HCEC 1CT (cell line): ENCODE measurements at places on chromosomes 3 and 15.

- DNase-seq = no peak
These were observed 87.0 kb downstream of the GMPS start for GRCh38 chr3:155957412-155957880.

DNA sequence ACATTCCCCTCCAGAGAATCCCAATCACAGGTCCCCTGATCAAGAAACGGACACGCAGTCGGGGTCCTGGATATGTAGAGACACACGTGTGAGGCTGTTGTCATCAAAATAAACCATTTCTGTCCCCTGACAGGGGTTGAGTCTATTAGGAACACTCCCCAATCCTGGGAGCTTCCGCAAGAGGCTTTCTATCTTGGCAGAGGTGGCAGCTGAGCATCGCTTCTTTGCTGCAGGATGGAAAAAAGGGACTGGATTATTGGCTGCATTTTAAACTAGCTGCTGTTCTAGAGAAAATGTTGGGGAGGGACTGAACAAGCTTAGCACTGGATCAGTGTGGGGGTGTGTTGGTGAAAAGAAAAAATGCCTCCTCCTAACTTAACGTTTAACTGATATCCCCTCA, 2.5 kb upstream of the CNTN4 start:
- no peak for DNase-seq

GRCh38 chr3:30620402-30621360, 14.3 kb downstream of the TGFBR2 start:
- no peak for DNase-seq

DNA sequence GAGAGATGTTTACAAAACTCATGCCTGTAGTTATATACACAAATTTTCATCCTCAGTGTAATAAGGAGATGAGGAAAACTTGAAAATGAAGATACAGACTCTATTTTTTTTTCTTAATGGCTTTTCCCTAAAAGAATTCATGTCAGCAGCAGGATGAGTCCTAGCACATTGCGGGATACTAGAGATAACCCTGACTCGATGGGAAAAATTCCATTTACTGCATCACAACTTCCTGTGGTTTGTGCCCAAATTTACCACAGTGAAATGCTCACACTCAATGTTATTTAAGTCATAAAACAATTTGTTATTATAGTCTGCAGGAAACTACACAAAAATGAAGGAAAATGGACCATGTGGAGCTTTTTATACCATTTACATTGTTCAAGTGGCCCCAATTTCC, 581.9 kb upstream of the ZNF717 start:
- peak; percentile 75 for DNase-seq

GRCh38 chr15:32843219-32843815, 125.5 kb downstream of the GREM1 start:
- DNase-seq = peak; percentile 88

DNA sequence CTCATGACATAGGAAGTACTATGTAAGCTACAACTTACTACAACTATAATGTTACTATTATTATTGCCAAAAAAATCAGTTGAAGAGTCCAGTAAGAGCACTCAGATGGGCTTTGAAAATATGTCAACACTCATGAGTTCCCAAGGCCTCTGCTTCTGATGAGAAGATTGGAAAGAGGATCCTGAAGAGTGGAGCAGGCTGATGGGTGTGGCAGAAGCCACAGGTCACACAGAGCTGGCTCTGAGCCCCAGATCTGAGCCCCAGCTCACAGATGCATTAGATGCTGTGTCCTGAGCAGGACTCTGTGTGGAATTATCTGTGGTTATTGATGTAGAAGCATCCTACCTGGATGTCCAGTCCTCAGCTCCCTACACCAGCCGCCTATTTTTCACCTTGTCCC, 65.6 kb downstream of the SPSB4 start:
- DNase-seq = no peak

DNA sequence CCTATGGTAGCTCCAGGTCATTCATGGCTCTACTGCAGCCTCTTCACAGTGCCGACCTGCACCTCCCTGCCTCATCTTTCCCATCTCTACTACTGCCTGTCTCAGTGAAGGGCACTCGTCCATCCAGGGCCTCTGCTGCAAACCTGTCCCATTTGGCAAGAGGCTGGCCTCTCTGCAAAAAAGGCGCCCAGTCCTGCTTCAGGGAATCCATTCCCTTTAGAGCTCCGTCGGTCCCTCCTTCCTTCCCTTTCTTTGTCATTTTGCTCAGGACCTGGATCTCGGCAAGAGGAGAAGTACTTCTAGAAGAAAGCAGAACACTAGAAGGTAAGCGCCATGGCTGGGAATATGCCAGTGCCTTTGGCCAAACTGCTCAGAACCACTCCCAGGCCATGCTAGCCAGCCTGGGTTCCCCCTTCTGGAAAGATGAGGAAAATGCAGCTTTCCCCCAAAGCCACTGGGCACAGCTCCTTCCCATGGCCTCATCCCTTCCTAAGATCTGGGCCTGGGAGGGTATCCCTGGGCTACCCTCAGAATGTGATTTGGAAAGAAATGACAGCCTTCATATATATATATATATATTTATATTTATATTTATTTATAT, 6.4 kb upstream of the ISL2 start:
- peak; percentile 54 for DNase-seq

DNA sequence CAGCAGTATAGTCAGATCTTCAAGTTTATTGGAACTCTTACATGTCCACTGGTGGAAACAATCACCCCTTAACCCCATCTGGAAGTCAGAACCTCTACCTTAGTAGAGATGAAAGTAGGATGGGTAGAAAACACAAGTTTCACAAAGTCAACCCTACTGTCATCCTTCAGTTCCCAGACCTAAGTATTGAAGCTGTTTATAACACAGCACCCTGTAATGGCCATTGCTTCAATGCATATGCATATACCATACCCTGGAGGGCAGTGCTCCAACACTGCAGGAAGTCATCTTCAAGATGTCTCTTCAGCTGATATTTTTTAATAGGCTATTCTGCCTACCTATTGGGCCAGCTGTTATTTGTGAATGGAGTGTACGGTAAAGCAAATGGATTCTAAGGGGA, 241.3 kb downstream of the UBE2E2 start:
- DNase-seq = no peak

DNA sequence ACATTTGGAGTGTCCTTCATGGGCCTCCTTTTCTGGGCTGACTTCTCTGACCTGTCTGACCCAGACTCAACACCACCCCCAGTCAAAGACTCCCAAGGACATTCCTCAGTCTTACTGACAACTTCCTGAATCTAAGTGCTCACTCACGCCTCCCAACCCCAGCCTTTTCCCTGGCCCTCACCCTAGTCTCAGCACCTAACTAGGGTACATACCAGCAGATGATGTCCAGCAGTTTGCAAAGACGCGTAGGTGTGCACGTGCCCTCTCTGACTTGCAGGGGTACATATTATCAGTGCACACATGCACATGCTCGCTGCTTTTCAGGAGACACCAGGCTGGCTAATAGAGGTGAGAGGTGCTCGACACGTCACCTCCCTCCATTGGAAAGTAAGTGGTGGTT, 38.7 kb upstream of the SLCO2A1 start:
- DNase-seq = no peak

GRCh38 chr3:38031022-38031994, 1.9 kb upstream of the PLCD1 start:
- DNase-seq = peak; percentile 8

- DNase-seq = no peak
These were observed 31.1 kb upstream of the BLOC1S6 start for GRCh38 chr15:45555934-45556608.

GRCh38 chr3:28050885-28051284, 190.5 kb upstream of the CMC1 start:
- DNase-seq = peak; percentile 90

GRCh38 chr3:172904711-172905373, 154.3 kb downstream of the ECT2 start:
- peak; percentile 5 for DNase-seq

GRCh38 chr3:156750191-156750873, 75.8 kb upstream of the LEKR1 start:
- no peak for DNase-seq

DNA sequence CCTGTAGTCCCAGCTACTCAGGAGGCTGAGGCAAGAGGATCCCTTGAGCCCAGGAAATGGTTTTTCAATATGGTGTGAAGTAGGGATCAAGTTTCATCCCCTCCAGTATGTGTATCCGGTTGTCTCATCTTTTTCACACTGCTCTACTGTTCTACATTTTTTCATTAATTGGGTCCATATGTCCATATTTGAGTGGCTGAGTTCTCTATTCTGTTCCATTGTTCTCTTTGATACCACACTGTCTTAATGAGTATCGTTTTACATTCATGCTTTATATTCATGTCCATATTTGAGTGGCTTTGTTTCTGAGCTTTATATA, 81.6 kb upstream of the LRRFIP2 start:
- peak; percentile 27 for DNase-seq

GRCh38 chr3:112500621-112501020, 1.3 kb upstream of the BTLA start:
- DNase-seq = no peak

DNA sequence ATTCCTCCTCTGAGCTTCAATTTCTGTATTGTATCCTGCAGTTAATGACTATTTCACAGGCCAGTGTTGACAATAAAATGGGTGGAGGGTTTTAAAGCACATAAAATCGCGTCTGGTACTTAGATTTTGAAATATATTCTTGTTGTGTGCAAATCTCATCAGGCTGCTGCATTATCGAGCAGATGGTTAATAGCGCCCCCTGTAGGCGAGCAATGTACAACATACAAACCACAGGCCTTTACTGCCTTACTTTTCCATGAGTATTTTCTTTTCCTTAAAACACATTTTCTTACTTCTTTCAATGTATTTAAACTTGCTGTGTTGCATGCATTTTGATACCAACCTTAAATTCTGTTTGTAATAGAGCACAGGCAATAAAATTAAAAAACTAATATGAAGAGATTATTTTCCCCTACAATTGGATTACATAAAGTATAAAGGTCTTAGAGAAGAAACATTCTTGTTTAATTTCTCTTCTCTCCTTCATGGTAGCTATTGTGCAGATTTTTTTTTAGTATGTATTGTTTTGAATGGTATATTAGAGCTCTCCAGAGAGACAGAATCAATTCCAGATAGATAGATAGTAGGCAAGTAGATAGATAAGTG, 608.4 kb downstream of the CADM2 start:
- DNase-seq = no peak

DNA sequence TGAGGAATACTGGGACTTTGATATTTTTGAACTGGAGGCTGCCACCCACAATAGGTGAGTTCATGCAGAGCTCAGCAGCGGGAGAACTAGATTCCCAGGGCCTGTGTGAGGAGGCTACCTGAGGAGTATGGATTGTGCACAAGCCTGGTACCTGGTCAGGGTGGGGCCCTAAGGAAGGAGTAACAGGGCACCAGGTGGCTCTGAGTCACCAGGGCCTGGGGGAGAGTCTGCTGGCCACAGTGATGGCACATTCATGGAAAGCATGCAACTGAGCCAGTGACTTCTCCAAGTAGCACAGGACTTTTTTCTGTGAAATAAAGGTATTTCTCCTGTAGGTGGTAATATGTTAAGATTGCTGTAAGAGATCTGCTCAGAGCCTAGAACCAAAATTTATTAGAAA, 134.4 kb downstream of the PDE8A start:
- DNase-seq = no peak

GRCh38 chr15:88571852-88572259, 25.4 kb upstream of the DET1 start:
- DNase-seq = no peak

DNA sequence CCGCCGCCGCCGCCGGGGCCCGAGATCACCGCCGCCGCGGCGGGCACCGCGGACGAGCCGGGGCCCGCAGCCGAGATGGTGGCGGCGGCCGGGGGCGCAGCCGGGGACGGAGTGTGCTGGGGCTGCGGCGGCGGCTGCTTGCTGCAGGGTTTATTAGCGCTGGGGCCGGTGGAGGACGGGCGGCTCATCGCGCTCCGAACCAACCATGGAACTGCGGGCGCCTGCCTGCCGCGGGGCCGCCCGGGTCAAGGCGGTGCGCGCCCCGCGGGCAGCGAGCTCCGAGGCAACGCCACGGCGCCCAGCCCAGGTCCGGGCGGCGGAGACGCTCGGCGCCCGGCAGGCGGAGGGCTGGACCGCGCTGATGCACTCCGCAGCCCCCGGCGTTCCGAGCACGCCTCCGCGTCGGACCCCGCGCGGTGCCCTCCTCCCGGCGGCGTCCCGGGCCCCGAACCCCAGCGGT, 277 bp downstream of the SIAH2 start:
- DNase-seq = no peak

DNA sequence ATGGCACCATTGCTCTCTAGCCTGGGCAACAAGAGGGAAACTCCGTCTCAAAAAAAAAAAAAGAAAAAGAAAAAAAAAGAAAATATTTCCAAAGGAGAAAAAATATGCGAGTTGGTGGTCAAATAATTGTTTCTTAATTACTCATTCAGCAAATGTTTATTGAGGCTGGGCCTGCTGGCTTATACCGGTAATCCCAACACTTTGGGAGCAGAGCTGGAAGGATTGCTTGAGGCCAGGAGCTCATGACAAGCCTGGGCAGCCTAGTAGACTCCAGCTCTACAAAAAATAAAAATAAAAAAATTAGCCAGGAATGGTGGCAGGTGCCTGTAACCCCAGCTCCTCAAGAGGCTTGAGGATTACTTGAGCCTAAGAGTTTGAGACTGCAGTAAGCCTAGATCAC, 4.1 kb downstream of the KNL1 start:
- DNase-seq = no peak

GRCh38 chr15:80679167-80679803, 15.8 kb upstream of the ABHD17C start:
- no peak for DNase-seq

DNA sequence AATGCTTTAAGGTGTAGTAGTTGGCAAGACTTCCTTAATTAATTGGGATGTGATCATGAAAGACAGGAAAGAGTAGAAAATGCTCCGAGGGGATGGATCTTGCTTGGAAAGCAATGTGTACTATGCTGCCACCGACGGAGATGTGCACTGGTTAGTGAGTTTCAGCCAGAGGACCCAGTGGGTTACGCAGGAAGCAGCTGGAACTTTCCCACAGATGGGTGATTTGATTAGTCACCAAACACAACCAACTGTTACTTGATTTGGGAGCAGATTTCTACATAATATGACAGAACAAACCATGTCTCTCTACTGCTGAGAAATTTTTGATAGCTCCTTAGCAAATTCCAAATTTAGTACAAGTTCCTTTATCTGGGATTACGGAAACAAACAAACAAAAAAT, 245.4 kb upstream of the MCTP2 start:
- no peak for DNase-seq

DNA sequence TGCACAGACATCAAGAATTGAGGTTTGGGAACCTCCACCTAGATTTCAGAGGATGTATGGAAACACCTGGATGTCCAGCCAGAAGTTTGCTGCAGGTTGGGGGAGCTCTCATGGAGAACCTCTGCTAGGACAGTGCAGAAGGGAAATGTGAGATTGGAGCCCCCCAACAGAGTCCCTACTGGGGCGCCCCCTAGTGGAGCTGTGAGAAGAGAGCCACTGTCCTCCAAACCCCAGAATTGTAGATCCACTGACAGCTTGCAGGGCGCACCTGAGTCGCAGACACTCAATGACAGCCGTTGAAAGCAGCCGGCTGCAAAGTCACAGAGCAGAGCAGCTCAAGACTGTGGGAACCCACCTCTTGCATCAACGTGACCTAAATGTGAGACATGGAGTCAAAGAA, 34.6 kb upstream of the EPHA6 start:
- no peak for DNase-seq

GRCh38 chr3:40800343-40800742, 275.6 kb downstream of the ZNF621 start:
- DNase-seq = peak; percentile 83

GRCh38 chr3:123651449-123652341, 66.8 kb upstream of the HACD2 start:
- DNase-seq = no peak
